H1 (cell line): ENCODE measurements at places on chromosomes 5 and 9. TPM values are rescaled to one million over a fixed set of nuclear protein-coding genes. Genes with fewer than 3 reads are reported as not detected.
A peak's percentile ranks its signal among the peaks of the same experiment; 100 is the strongest.

Gene SMIM33
- not detected in 2 replicates for total RNA-seq

GRCh38 chr5:56951126-56951945 lies 587 bp downstream of the MIER3 start:
- peaks cover 7% of the 10 kb centered on the region; the same call in 1 of the 2 replicates for H3K27me3 ChIP-seq
- H3K36me3 ChIP-seq, result no peaks in the 10 kb centered on the region; the same call in 1 of the 2 replicates
- H3K27ac ChIP-seq, result peak overlapping the region; percentile 86
- no peaks in the 10 kb centered on the region; the same call in 1 of the 2 replicates for H3K4me1 ChIP-seq

Gene SLC34A3
- not detected in 2 replicates for total RNA-seq

DNA sequence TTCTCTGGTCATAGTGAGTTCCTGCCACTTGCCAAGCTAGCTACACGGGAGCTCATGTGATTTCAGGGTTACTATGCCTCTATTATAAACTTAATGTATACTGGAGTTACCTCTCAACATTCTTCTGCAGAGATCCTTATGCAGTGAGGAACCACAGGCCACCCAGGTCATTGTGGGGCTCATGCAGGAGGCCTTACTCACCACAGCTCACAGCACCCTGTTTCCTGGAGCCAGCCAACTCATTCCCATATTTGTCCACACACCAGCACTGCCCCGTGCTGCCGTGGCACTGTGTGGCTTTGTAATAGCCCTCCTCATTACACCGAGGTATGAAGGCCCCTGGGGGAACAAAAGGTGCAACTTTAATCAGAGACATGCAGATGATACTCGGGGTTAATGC lies 520.0 kb downstream of the SPOCK1 start:
- no peak overlapping the region for H3K4me3 ChIP-seq
- DNase-seq, result no peak
- H3K4me1 ChIP-seq, result no peaks in the 10 kb centered on the region
- H3K27ac ChIP-seq, result no peak overlapping the region
- no peaks in the 10 kb centered on the region for H3K27me3 ChIP-seq

Gene PCDHGB3
- 1.3 and 1.6 TPM in 2 replicates for total RNA-seq

- H3K4me1 ChIP-seq, result no peaks in the 10 kb centered on the region
- H3K27ac ChIP-seq, result no peak overlapping the region
- no peaks in the 10 kb centered on the region for H3K36me3 ChIP-seq
- DNase-seq, result no peak
- no peaks in the 10 kb centered on the region for H3K27me3 ChIP-seq
These were observed 233.5 kb upstream of the ELL2 start for GRCh38 chr5:96195123-96195522.

GRCh38 chr5:154205441-154206117 lies 15.0 kb downstream of the GALNT10 start:
- 0 out of 2 replicates have a peak, but pooled peaks cover 5% of the 10 kb centered on the region for H3K27me3 ChIP-seq
- H3K4me3 ChIP-seq, result no peak overlapping the region
- peaks cover 9% of the 10 kb centered on the region for H3K4me1 ChIP-seq
- H3K36me3 ChIP-seq, result no peaks in the 10 kb centered on the region
- DNase-seq, result no peak
- H3K27ac ChIP-seq, result no peak overlapping the region

Gene ELOVL7
- total RNA-seq, result 5.1 and 6.5 TPM in 2 replicates

DNA sequence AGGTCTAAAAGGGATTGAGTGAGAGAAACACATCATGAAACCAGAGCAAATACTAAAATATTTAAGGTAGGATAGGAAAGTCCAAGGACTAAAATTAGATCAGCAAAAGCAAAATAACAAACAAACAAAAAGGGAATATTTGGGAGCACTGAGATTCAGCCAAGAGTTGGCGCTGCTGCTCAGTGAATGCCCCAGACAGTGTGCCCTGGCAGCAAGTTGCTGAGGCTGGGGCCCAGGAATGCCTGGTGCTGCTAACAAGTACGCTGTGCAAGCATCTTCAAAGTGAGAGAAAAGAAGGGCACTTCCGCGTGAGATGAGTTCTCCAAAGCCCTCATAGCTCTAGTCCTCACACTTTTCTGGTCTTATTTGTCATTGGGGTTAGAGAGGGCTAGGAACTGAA lies 603.3 kb downstream of the EFNA5 start:
- H3K36me3 ChIP-seq, result no peaks in the 10 kb centered on the region
- no peaks in the 10 kb centered on the region for H3K27me3 ChIP-seq
- DNase-seq, result no peak
- no peaks in the 10 kb centered on the region for H3K4me1 ChIP-seq
- no peak overlapping the region for H3K27ac ChIP-seq

GRCh38 chr5:138819081-138819480 lies 56.1 kb downstream of the LRRTM2 start:
- peaks cover 8% of the 10 kb centered on the region for H3K36me3 ChIP-seq
- peaks cover 6% of the 10 kb centered on the region for H3K4me1 ChIP-seq
- H3K27ac ChIP-seq, result no peak overlapping the region
- DNase-seq, result no peak

- H3K27ac ChIP-seq, result peak overlapping the region; percentile 85
- DNase-seq, result peak; percentile 76
- peak overlapping the region; percentile 48 for H3K4me3 ChIP-seq
- no peaks in the 10 kb centered on the region for H3K27me3 ChIP-seq
These were observed 1.1 kb upstream of the G3BP1 start for GRCh38 chr5:151770383-151771258.

DNA sequence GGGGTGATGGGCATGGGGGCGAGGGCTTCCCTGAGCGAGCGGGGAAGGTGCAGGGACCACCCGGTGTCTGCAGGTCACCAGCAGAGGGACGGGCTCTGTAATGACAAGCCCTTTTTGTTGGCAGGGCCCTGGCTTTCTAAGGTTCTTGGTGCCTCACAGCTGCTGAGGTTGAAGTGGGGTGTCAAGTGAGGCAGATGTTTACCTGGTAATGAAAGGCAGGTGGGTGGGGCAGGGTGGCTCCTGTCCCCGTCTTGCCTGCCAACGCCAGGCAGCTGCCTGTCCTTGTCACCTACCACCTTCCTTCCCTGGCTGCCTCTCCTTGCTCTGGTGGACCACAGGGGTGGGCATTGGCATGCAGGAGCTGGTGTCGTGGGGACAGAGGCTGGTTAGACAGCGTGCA lies 41.0 kb upstream of the SEMA4D start:
- no peak overlapping the region for H3K27ac ChIP-seq
- DNase-seq, result no peak
- no peaks in the 10 kb centered on the region for H3K4me1 ChIP-seq
- no peaks in the 10 kb centered on the region for H3K27me3 ChIP-seq
- no peak overlapping the region for H3K4me3 ChIP-seq

DNA sequence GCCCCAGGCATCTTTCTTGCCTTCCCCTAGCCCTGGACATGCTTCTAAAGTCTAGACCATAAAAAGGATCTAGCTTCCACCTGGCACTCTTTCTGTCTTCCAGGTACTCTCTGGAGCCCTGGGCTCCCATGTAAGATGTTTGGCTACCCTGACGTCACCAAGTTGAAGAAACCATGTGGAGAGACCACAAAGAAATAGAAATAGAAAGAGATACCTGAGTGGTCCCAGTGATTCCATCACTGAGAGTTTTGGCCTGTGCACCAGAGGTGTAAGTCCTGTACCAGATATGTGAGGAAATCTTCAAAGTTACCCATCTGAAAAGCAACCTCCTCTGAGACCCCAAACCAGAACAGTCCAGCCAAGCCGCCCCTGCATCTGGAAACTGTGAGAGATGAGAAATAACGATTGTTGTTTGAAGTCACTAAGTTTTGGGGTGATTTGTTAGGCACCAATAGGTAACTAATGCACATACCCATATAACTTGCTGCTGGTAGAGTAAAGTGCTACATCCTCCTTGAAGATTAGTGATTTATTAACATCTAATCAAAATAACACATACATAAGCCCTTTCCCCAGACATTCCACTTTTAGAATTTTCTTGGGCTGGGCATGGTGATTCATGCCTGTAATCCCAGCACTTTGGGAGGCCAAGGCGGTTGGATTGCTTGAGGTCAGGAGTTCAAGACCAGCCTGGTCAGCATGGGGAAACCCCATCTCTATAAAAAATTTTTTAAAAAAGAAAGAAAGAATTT lies 85.7 kb upstream of the LHFPL2 start:
- no peaks in the 10 kb centered on the region for H3K27me3 ChIP-seq
- DNase-seq, result no peak
- H3K27ac ChIP-seq, result no peak overlapping the region
- no peaks in the 10 kb centered on the region for H3K36me3 ChIP-seq
- H3K4me3 ChIP-seq, result no peak overlapping the region

DNA sequence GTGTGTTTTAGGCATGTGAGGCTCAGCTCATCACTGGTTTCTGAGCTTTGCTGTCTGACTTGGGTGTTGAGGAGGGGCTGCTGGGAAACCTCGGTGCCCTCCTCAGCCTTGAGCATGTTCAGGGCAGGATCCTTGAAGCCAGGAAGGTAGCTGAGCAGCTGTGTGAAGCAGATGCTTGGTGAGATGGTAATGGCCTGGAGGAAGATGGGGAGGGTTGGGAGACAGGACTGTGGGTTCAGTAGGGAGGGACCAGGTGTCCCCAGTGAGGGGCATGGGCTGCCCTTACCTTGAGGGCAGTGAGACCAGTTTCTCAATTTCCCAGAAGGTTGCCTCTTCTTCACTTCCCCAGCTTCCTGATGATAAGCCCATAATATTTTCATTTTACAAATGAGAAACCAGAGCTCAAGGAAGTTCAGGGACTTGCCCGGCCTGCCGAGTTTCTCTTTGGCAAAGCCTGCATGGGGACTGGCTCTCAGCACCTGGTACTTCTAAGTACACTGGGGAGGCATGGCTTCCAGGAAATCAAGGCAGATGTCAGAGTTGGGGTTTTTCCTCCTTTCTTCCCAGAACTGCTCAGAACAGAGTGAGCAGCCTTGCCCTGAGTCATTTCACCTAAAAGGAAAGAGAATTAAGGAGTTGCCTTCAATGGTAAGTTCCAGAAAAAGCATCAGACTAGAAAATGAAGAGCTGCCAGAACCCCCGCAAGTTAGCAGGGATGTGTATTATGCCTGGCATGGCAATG lies 225.7 kb downstream of the MAST4 start:
- no peak overlapping the region for H3K27ac ChIP-seq
- no peak overlapping the region for H3K4me3 ChIP-seq
- no peaks in the 10 kb centered on the region for H3K4me1 ChIP-seq

Gene CDH6
- 1.4 and 1.9 TPM in 2 replicates for total RNA-seq

- DNase-seq, result no peak
- no peak overlapping the region for H3K4me3 ChIP-seq
- no peaks in the 10 kb centered on the region for H3K27me3 ChIP-seq
- peaks cover 2% of the 10 kb centered on the region; the same call in 1 of the 2 replicates for H3K4me1 ChIP-seq
- H3K36me3 ChIP-seq, result no peaks in the 10 kb centered on the region
These were observed 161.2 kb downstream of the ZNF462 start for GRCh38 chr9:107024193-107024592.

DNA sequence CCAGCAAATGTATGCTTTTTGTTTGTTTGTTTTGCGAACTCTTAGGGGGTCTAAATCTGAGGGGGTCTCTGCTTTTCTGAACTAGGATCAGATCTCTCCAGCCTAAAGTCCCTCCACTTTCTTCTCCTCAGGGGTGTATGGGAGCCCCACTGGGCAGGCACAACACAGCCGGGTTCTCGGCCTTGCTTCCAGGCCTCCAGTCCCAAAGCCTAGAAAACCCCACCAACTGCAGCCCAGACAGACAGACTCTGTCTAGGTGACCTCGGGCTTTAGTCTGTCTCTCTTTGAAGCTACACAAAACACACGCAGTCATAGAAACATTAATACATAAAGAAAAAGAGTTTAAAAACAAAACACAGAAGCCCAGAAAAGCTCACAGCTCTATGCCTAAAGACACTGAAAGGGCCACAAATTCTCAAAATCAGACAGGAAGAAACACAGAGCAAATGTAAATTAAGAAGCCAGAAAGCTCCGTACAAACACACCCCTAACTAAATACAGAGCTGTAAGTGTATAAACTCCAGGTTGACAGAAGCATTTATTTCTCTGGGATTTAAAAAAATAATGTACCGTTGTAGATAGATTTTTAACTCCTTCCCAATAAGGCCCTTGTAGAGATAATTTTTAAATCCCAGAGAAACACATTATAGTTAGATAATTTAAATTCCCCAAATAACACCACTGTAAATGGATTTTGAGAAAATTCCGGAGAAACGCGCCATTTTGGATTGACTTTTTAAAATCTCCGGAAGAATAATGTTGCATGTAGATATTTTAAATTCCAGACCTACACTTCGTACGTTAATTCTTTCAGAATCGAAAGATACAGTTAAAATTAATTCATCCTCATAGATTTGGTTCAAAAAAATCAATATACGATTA lies 2.0 kb downstream of the PITX1 start:
- H3K4me3 ChIP-seq, result no peak overlapping the region
- peaks cover 99% of the 10 kb centered on the region for H3K27me3 ChIP-seq
- peaks cover 25% of the 10 kb centered on the region for H3K4me1 ChIP-seq
- no peak overlapping the region for H3K27ac ChIP-seq
- DNase-seq, result no peak
- H3K36me3 ChIP-seq, result no peaks in the 10 kb centered on the region

DNA sequence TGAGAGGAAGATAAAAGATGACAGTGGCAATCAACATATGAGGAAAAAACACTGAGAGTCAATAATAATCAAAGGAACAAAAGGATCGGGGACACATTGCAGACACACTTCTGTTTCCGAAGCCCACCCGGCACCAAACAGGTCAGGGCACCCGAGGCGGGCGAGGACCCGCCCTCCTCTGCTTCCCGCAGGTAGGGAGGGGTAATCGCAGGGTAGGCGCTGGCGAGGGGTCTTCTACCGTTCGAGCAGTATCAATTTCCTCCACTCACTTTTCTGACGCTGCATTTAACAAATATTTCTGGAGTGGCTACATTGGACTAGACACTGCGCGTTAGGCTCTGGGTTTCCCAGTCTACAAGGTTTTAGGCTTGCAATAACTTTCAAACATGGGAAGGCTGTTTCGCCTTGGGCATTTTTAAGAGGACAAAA lies 1.3 kb downstream of the TXN start:
- no peak overlapping the region for H3K27ac ChIP-seq
- no peaks in the 10 kb centered on the region for H3K27me3 ChIP-seq
- H3K36me3 ChIP-seq, result no peaks in the 10 kb centered on the region
- no peak for DNase-seq

Gene MARCHF11
- total RNA-seq, result 0.82 and 0.86 TPM in 2 replicates

- no peak overlapping the region for H3K4me3 ChIP-seq
- H3K27me3 ChIP-seq, result no peaks in the 10 kb centered on the region
- no peaks in the 10 kb centered on the region for H3K36me3 ChIP-seq
- DNase-seq, result no peak
These were observed 22.8 kb downstream of the EXOC3 start for GRCh38 chr5:465591-466403.

DNA sequence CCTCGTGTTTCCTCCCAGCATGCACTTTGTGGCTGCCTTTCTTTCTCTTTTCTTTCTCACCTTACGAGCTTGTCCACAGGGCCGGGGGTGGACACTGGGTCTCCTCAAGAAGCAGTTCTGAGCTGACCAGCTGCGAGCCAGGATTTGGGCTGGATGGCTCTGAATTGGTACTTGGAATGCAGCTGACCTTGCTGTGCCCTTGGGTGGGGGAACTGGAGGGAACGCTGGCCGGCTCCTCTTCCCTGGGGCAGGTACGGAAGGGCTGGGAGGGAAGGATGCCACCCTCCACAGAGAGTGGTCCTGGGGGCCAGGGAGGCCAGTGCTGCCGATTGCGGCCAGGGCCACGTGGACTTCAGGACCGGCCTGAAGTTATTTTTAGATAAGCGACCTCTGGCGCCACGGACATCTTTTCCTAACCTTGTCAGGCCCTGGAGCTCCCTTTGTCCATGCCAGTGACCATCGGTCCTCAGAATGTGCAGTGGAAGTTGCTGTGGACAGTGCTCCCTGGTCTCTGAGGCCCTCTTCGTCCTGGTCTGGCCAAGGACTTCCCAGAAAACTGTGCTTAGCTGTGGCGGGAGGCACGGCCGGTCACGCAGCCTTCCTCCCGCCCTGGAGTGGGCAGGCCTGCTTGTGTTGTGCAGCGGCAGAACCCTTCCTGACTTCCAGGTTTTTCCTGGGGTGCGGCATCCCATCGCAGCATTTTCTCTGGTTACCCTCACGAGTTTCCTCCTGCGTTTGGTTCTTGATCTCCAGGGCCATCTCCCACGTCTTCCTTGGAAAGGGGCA lies 13.5 kb upstream of the AHRR start:
- H3K4me3 ChIP-seq, result no peak overlapping the region
- no peaks in the 10 kb centered on the region; the same call in 1 of the 2 replicates for H3K4me1 ChIP-seq
- H3K36me3 ChIP-seq, result no peaks in the 10 kb centered on the region; the same call in 1 of the 2 replicates
- no peak overlapping the region for H3K27ac ChIP-seq
- H3K27me3 ChIP-seq, result no peaks in the 10 kb centered on the region

Gene ODF2
- 17.9 and 19.9 TPM in 2 replicates for total RNA-seq
